ENCODE measurements at places on chromosomes 13 and 19.

- no peak for DNase-seq
Observed at GRCh38 chr13:87453244-87453643, 217.9 kb upstream of the SLITRK5 start.

- no peak for DNase-seq
Observed at GRCh38 chr19:48539503-48540096, 12.4 kb upstream of the SULT2B1 start.

GRCh38 chr19:16650821-16651220 lies 9.1 kb downstream of the SMIM7 start:
- DNase-seq: no peak

GRCh38 chr13:51714663-51715168 lies 89.2 kb downstream of the DHRS12 start:
- DNase-seq: no peak

DNA sequence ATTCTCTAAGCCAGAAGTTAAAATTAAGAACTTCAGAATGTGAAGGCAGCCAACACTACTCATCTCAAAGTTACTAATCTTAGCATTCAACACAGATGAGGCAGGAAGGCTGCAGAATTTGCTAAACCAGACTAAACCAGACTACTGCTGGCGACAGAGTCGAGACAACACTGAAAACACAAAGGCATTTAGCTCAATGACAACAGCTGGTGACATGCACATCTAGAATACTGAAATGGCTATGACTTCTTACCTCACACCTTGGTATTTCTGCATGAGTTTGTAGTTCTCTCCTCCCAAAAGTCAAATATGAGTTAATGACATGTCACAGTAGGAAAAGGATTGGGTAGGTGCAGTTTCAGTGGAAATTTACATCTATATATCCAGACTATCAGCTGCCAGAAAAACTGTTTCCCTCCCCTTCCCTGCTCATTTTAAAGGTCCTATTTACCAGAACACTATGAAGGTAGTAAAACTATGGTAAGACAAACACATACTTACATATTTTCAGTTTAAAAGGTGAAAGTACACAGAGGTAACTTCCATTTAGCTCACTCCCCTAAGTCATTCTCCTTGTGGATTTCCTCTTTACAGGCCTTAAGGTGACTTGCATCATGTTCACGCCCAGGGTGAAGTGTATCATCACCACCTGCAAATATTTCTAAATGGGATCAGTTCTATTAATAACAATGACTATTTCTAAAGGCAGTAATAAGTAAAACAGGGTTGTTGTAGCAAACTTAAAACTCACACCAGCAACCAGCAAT lies 21.4 kb downstream of the FOXO1 start:
- peak; percentile 34 for DNase-seq

- DNase-seq: peak; percentile 75
Observed at GRCh38 chr19:45882652-45883585, 3.0 kb downstream of the IRF2BP1 start.

DNA sequence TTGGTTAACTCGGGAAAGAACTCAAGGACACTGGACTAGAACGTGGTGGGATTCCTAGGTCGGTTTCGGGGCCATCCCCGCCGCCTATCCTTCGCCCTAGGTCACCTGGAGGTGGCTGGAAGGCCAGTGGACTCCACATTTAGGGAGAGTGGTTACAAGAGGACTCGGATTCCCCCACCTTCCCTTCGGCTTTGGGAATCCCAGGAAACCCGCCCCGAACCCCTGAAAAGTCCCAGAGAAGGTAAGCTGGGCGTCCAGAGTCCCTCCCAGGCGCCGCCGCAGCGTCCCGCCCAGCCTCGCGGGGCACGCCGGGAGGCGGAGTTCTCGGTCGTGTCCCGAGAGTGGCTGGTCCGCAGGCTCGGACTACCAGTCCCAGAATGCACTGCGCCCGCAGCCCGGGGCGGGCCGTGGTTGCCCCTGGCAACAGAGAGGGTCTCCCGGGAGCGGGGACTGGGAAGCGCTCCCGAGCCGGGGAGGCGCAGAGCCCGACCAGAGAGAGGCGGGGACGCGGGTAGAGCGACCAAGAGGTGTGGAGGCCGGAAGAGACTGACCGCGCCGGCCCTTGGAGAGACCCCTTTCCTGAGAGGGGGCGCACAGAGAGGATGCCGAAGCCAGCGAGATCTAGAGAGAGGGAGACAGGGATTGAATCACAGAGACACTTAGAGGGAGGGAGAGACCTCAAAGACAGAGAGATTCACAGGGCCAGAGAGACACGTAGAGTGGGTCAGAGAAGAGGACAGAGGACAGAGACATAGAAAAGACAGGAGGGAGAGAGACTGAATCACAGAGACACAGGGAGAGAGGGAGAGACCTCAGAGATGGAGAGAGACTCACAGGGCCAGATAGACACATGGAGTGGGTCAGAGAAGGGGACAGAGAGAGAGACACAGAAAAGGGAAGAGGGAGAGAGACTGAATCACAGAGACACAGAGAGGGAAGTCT lies 2.6 kb upstream of the PRKCG start:
- peak; percentile 66 for DNase-seq

GRCh38 chr19:13039211-13039789 lies 44.0 kb downstream of the NFIX start:
- no peak for DNase-seq

- no peak for DNase-seq
Observed at GRCh38 chr13:113064000-113064533, 41.5 kb upstream of the F7 start.

DNA sequence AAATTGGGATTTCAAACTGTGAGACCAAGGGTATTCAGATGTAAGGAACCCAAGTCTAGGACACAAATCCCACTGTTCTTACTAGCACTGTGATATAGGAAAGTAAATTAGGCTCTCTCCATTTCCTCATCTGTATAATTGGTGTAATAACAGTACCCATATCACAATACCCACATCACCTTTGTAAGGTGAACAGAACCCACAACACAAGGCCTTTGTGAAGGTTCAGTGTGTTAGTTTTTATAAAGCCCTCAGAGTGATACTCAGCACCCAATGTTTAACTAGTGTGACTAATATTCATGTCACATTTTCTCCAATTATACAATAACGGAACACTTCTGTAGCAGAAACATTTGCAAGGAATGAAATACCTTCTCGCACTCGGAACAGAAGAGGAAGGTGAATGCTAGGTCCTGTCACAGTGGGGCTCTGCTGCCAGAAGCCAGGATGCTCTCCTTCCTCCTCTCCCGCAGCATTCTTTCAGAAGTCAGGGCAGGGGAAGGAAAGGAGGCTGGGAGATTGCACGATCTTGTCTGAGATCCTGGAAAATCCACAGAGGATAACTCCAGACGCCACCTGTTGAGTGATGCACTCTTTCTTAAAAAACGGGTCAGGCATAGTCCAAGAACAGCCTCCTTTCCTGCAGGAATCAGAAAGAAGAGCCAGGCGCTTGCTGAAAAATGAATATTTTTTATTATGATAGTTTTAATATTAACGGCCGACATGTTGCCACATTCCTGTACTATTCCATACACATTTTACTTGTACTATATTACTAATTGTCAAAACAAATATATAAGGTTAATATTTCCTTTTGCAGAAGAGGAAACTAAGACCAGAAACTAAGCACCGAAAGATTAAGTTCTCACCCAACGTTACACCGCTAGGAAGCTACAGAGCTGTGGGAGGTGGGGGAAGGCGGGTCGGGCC lies 762 bp downstream of the ZNF45 start:
- no peak for DNase-seq

- DNase-seq: peak; percentile 75
Observed at GRCh38 chr13:25574437-25575411, 202.9 kb downstream of the ATP8A2 start.

GRCh38 chr19:2731181-2731995 lies 8.4 kb downstream of the SLC39A3 start:
- no peak for DNase-seq

DNA sequence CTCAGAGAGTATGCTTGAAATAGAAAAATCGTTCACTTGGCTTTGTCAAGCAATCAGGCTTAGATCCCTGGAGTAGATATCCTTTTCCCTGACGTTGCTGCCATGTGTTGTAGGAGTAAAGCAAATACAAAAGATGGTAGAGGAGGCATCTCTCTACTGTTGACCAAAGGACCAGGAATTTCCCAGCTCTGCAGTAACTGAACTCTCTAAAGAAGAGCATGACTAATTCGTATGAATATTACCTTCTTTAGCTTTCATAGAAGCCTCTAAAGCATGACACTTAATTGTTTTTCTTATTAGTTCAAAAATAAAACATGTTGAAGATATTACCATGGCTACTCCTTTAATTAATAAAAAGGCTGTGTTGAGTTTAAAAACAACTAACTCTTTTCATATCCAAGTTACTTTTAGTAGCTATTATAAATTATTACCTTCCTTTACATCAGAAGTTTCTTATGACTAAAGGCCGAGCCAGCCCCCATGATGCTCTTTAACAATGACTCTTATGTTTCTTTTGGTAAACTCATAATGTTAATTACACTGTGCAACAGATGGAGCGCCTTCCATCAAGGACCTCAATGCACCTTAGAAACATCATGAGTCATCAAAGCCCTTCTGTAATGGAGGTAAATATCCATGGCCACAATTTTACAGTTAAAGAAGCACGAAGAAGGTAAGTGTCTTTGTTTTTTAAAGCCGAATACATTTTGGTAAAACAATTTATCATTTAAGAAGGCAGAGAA lies 352.4 kb downstream of the KLF5 start:
- no peak for DNase-seq

DNA sequence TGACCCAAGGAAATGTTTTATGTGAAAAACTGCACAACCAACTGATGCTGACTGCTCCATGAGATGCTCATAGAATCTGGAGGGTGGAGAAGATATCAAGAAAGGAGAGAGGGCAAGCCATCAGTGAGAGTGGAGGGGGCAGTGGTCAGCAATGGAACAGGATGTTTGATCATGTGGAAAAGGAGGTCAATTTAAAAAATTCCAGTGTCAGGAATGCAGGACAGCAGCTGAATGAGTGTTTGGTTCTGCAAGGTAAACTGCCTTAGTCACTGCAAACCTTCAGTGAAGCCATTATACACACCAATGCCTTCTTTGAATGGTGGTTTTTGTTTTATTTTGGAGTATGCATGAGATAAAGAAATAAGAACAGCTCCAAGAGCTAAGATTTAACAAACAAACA lies 121.5 kb downstream of the FGF14 start:
- DNase-seq: no peak

GRCh38 chr19:54245936-54246335 lies 3.3 kb upstream of the LILRA6 start:
- no peak for DNase-seq

DNA sequence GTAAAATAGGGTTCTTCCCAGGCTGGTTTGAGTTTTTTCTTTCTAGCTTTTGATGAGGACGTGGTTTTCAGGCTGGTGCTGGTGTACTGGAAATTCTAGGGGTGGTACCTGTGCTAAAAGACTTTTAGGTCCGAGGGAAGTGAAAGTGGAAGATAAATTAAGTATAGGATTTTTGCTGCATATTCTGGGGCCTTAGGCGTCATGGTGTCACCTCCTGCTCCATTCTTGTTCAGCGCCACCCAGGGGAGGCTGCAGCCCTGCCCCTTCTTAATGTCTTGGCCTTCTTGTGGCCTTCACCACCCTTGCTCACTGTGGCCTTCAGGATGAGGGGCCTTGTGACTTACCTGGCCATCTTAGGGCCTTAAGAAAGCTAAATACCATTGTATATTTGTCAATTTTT lies 12.4 kb downstream of the ZNF552 start:
- DNase-seq: no peak

- no peak for DNase-seq
Observed at GRCh38 chr13:47111499-47111898, 214.6 kb upstream of the HTR2A start.

- no peak for DNase-seq
Observed at GRCh38 chr13:111122631-111123030, 7.5 kb downstream of the ARHGEF7 start.

GRCh38 chr19:17185590-17185989 lies 29.6 kb upstream of the USE1 start:
- DNase-seq: no peak

- DNase-seq: no peak
Observed at GRCh38 chr19:16892436-16892835, 3.6 kb downstream of the F2RL3 start.

GRCh38 chr13:77338329-77338728 lies 11.4 kb upstream of the MYCBP2 start:
- DNase-seq: no peak

- no peak for DNase-seq
Observed at GRCh38 chr13:42836930-42837690, 55.7 kb downstream of the FAM216B start.

- no peak for DNase-seq
Observed at GRCh38 chr13:100652510-100652909, 22.1 kb downstream of the TMTC4 start.

DNA sequence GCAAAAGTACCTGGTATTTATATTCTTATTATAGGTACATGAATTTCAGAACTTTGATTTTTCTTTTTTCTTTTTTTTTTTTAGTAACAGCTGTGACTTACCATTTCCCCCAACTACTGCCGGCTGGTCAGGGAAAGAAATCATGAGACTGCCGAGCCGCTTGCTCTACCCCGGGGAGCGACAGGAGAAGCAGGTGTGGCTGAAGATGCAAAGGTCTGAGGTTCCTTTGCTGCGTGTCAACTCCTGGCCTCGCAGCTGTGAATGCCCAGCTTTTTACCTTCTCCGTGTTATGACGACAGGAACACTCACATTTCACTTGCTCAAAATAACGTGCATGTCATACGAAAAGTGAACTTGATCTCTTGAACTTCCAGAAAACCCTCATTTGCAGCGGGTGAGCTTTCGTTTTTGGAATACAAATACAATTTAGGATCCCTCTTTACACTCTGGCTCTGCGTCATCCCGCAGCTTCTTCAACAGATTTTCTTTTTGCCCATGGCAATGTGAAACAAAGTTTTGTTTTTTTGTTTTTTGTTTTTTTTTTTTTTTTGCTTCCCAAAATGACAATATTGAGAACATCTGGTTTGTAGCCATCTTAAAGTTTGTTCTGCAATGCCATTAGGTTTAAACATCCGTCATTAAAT lies 117.9 kb downstream of the EFNB2 start:
- DNase-seq: no peak

- no peak for DNase-seq
Observed at GRCh38 chr19:11203194-11204075, 6.1 kb upstream of the KANK2 start.

DNA sequence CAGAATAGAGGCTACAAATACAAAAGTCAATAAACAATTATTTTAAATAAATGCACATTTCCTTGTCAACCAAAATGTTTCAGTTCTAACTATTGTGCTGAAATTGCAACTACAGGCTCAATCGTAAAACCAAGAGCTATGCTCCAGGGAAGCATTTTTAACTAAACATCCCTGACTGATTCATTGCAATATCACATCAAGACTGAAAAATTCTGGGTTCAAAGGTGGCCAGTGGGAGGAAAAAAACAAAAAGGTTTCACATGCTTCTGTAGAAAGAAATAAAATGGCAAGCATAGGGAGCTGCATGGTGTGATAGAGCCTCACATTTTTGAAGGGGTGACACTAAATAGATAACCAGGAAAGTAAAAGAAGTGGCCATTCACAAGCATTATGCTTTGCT lies 862.8 kb downstream of the PCDH9 start:
- no peak for DNase-seq
